Cardiac fibroblast (primary cell): ENCODE measurements at places on chromosomes 7 and 10.

DNA sequence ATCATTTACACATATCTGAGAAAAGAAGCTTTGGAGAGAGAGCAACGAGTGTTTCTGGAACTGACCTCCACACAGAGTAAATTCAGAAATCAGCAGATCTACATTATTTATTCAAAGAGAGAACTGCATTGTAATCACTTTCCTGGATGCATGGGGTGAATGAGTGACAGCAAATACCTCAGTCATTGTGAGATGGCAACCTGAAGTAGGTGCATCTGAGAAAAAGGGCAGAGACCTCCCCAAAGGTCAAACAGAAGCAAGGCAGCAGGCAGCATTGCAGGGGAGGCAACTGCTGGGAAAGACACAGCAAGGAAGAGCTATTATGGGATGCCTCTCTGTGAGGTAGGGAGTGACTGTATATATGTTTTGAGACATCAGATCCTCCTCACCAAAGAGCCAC, 26.5 kb upstream of the SMIM30 start:
- no peak for DNase-seq

DNA sequence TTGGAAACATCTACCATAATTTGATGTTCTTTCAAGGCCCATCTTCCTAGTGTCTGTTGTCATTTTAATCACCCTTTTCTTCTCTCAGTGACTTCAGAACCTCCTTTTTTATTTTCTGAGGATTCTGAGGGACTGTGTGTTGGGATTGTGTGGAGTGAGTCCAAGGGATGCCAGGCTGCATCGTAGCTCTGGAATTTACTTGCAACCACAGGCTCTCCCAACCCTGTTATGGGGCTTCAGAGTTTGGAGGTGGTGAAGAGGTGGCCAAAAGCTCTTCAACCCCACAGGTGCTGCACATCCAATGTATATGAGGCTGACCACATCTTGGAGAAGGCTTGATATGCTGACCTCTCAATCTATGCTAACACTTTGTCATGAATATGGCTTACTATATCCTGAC, 79.5 kb upstream of the GPR141 start:
- no peak for DNase-seq

DNA sequence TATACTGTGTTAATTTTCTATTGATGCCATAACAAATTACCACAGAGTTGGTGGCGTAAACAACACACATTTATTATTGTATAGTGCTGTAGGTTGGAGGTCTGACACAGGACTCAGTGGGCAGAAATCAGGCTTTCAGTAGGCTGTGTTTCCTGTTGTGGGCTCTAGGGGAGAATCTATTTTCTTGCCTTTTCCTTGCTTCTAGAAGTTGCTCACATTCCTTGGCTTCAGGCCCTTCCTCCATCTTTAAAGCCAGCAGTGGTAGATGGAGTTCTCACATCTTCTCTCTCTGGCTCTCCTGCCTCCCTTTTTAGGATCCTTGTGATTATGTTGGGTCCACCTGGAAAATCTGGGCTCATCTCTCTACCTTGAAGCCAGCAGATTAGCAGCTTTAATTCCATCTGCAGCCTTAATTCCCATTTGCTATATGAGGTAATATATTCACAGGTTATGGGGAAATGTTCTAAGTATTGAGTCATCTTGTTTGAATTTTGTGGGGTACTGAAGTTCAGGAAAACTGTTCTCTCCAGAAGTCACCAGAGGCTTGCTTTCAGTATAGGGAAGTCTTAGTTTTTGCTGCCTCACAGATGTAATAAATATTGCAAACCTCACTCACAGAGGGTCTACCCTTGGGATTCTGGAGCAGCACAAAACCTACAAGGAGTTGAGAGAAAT, 38.9 kb downstream of the CCNY start:
- DNase-seq = peak; percentile 62

GRCh38 chr10:103038570-103038969, 120.5 kb downstream of the CNNM2 start:
- no peak for DNase-seq

GRCh38 chr10:119199231-119199992, 8.0 kb upstream of the GRK5 start:
- DNase-seq = peak; percentile 90

DNA sequence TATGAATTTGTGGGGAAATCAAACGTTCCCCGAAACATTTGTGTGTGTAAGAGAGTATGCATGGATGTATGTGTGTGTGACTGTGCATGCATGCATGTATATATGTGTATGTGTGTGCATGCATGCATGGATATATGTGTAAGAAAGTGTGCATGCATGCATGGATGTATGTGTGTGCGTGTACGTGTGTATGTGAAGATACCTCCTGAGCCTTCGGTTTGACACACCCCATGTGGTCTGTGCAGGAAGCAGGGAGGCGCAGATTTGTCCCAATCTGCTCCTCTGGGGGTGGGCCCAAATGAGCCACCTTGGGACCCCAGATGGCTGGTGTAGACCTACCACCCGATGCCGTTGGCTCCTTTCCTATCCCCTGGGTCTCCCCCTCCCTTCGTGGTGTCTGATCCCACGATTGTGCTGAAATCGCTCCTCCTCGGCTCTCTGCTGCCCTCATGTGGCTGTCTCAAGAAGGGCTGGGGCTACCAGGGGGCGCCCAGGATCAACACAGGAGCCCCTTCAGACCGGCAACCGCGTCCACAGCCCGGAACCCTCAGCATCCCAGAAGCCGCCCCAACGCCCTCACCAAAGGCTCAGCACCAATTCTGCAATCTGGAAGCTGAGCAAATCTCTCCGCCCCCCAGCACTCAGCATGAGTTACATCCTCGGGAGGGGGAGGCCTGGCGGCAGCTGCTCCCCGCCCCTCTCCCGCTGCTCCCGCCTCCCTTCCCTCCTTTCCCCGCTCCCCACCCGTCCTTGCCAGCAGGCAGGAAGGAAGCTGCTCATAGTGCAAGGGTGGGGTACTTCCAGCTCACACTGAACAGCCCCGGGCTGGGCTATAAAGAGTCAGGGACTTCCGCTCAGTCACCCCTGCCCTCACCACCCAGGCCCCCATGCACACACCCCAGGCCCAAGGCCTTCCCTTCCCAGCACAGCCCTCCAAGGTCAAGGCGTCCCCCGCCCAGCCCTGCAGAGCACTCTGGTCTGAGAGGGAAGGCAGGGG, 2.3 kb upstream of the NOS3 start:
- DNase-seq = peak; percentile 53

- no peak for DNase-seq
Measured at GRCh38 chr7:23076772-23077171, 28.8 kb upstream of the KLHL7 start.
